CD8-positive, alpha-beta memory T cell (primary cell): ENCODE measurements at places on chromosomes 11 and 22. TPM values are rescaled to one million over a fixed set of nuclear protein-coding genes. Genes with fewer than 3 reads are reported as not detected.
A peak's percentile ranks its signal among the peaks of the same experiment; 100 is the strongest.

DNA sequence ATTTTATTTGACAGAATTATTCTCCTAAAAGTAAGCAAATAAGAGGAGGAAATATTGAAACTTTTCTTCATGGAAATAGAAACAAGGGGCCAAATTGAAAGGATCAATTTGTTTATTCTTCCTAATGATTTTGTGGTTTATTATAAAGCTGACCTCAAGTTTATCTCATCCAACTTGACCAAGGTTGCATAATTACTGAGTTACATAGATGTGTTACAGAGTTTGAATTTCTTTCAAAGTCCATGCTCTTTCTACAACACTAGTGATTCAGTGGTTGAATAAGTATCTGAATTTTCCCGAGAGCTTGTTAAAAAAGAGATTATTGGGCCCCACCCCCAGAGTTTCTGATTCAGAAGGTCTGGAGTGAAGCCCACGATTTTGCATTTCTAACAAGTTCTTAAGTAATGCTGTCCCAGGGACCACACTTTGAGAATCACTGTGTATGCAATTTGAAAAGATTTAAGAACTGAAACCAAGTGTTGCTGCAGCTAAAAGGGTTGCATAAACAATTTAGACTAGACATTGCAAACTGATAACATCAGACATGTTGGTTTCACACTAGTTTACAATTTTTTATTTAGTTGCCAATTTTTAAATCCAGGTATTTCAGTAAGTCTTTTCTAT is 485.7 kb upstream of the ANO5 start:
- DNase-seq = no peak

DNA sequence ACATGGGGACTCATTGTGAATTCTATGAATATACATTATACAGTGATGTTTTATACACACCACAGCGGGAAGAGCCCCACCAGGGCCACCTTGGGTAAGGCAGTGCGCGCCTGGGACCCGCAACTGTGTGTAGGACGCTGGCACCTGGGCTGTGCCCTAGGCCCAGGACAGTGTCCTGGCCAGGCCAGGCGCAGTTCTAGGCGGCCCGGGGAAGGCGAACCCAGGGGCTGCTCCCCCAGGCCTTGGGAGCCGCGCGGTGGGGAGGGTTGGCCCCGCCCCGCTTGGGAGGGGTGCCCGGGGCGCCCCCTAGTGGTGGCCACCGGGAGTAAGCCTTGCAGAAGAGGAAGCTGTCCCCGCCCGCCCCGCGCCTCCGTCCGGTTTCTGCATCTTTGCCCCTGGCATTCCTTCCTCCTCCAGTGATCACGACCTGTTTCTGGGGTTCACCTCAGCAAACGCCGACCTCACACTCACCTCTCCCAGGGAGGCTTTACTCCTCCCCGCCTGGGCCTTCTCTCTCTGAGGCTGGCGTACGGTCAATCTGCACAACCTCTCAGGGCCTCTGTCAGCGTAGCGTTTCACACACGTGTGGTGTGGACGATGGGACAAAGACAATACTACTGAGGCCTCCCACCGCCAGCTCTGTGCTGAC is 9.5 kb upstream of the EHD1 start:
- DNase-seq = peak; percentile 89

- DNase-seq = no peak
These were observed 5.4 kb downstream of the PTPMT1 start for GRCh38 chr11:47570651-47571356.

- DNase-seq = no peak
These were observed 38.2 kb downstream of the SHISA8 start for GRCh38 chr22:41876675-41877074.

GRCh38 chr22:33891455-33891854 is 28.8 kb downstream of the LARGE1 start:
- no peak for DNase-seq

DNA sequence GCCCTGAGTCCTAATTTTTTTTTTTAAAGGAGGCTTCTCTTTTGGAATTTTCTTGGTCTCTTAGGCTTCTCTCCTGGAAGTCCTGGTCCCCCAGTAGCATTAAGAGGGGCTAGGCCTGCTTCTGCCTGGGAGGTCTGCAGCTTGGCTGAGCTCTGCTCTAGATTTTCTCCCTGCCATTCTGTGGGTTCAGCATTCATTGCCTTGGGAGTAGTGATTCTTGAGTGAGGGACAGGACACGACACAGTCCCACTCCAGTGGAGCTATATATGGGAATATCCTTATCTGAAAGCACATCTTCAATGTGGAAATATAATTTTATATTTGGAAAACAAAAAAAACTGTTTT is 3.7 kb downstream of the IGSF22 start:
- DNase-seq = no peak

GRCh38 chr22:47236161-47236560 is 473.7 kb downstream of the TBC1D22A start:
- no peak for DNase-seq

- no peak for DNase-seq
These were observed 28.9 kb downstream of the THOC5 start for GRCh38 chr22:29524442-29525191.

GRCh38 chr11:13717331-13717730 is 48.9 kb downstream of the FAR1 start:
- no peak for DNase-seq

- no peak for DNase-seq
These were observed 863 bp downstream of the YIF1A start for GRCh38 chr11:66287889-66288670.

GRCh38 chr11:121071846-121072450 is 29.1 kb upstream of the TECTA start:
- no peak for DNase-seq

DNA sequence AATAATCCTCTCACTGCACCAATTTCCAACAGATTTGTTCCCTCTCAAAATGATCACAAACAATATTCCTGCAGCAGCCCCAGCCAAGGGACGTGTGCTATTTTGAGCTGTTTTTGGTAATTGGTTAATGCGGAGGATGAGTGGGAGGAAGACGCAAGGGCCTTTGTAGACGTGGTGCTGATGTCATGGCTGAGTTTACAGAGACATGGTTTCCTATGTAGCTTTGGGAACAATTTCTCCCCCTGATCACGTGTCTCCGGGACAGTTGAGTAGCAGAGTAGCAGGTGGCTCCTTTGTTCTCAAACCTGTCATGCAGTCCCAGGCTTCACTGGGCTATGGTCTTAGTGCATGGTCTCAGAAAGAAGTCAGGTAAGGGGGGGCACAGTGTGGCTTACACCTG is 183.2 kb upstream of the NECTIN1 start:
- no peak for DNase-seq

- no peak for DNase-seq
These were observed 35.6 kb downstream of the LIMK2 start for GRCh38 chr22:31247726-31248125.

Gene GUCD1
- 123 TPM for total RNA-seq

Gene CLP1
- total RNA-seq = 23.4 TPM

Gene MICAL3
- total RNA-seq = 51.7 TPM

Gene FLRT1
- not detected for total RNA-seq

Gene RAG2
- total RNA-seq = not detected

Gene RGL4
- 3.2 TPM for total RNA-seq
